ENCODE measurements at places on chromosomes 16 and 17. TPM values are rescaled to one million over a fixed set of nuclear protein-coding genes. Genes with fewer than 3 reads are reported as not detected.

Gene CCL1
- not detected for total RNA-seq

Gene MARCHF10
- total RNA-seq, result 1.8 TPM

Gene RAD51D
- total RNA-seq, result 31.9 TPM

Gene HOXB1
- total RNA-seq, result not detected

Gene PKD1
- total RNA-seq, result 50.3 TPM

Data from A549 treated with GW870086 at 1 μM for 4 hours (cell line).